Stimulated activated CD4-positive, alpha-beta T cell treated with anti-CD3 and anti-CD28 coated beads, Interleukin-12 subunit alpha, Interleukin-12 subunit beta, amount 100 ng/mL, for 24 hours (primary cell): ENCODE measurements at places on chromosomes 4 and X.

DNA sequence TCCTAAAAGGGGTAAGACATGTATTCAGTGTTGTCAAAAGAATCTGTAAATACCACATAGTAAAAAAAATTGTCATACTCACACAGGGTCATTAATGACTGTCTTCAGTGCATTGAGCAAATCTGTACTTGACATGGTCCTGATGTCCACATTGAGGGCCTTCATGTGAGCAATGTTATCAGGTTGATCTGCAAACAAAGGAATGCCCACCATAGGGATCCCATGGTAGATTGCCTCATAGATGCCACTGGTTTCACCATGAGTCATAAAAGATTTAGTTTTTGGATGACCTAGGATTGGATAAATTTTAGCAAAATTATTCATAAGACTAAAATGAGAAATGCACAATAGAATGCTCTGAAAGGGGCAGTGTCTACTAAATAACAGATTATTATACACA, 38.1 kb upstream of the UGT2B15 start:
- no peak for DNase-seq

DNA sequence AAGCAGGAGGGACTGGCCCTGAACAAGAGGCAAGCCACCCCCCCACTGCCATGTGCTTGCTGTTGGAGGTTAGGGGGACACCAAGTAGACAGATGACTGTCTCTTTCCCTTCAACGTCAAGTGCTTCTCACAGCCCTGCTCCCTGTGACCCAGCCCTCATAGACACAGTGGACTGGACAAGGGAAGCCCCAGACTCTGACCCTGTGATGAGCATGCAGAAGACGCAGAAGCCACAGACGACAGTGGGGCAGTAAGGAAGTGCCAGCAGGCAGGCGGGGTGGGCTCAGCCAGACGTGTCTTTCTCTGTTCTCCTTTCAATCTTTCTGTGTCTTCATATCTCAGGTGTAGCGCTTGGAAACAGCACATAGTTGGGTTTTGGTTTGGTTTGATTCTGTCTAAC, 2.4 kb upstream of the L1CAM start:
- DNase-seq, result no peak

DNA sequence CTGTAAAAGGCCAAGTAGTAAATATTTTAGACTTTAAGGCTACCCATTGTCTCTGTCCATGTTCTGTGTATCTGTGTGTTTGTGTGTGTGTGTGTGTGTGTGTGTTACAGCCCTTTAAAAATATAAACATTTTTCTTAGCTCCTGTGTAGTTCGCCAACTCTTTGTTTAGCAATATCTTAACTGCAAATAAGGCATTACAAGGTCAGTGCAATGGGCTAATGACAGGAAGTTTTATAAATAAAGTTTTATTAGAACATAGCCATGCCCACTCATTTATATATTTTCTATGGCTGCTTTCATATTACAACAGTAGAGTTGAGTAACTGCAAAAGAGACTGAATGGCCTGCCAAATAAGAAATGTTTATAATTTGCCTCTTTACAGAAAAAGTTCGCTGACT, 5.9 kb upstream of the SLC7A11 start:
- DNase-seq, result no peak

DNA sequence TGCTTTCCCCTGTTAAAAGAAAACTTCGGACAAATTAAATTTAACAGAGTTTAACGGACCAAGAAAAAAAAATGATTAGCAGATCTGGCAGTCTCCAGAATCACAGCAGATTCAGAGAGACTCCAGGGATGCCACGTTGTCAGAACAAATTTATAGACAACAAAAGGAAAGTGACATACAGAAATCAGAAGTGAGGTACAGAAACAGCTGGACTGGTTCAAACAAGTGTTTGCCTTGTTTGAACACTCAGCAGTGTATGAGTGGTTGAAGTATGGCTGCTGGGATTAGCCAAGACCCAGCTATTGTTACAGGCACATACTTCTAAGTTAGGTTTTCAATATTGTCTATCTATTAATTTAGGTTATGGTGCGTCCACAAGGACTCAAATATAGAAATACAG, 19.1 kb downstream of the PIR start:
- no peak for DNase-seq

- DNase-seq, result no peak
These were observed 494.9 kb downstream of the GALNTL6 start for GRCh38 chr4:172308078-172308477.
